ENCODE measurements at places on chromosomes 12 and 14.
A peak's percentile ranks its signal among the peaks of the same experiment; 100 is the strongest.

GRCh38 chr12:34288963-34289345 is 266.7 kb downstream of the ALG10 start:
- no peak for DNase-seq

GRCh38 chr12:132366341-132366861 is 37.0 kb upstream of the GALNT9 start:
- DNase-seq: no peak

DNA sequence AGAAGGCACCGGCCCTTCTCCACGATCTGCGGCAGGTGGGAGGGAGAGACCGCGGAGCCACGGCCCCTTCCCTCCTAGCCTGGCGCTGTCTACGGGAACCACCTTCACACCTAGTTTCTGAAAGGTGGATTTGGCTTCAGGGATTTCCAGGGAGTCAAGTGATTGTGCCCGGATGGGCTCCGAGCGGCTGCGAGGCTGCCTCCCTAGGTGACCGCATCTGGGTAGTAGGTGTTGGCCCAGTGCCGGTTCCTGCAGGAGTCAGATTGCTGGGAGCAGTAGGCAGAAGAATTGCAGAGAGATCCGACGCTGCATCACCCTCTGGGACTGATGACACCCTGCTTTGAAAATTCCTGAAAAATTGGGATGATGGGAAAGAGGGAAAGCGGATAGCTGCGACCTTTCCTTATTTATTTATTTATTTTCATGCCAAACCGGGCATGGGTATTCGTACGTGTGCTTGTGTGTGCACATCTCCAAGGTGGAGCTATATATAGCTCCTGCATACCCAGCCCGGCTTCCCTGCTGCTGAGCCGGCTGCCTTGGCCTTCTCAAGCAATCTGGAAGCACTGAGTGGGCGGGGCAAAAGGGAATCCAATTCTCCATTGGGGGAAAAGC is 1.1 kb downstream of the CNTN1 start:
- no peak for DNase-seq

GRCh38 chr12:94271351-94271750 is 123.0 kb downstream of the PLXNC1 start:
- DNase-seq: no peak

DNA sequence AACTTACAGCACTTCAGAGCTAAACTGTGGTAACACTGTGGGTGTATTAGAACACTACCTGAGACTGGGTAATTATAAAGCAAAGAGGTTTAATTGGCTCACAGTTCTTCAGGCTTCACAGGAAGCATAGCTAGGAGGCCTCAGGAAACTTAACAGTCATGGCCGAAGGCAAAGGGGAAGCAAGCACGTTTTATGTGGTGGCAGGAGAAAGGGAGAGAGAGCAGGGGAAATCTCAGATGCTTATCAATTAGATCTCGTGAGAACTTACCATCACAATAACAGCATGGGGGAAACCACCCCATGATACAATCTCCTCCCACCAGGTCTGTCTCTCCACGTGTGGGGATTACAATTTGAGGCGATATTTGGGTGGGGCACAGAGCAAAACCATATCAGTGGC is 512.6 kb downstream of the RERGL start:
- no peak for DNase-seq

DNA sequence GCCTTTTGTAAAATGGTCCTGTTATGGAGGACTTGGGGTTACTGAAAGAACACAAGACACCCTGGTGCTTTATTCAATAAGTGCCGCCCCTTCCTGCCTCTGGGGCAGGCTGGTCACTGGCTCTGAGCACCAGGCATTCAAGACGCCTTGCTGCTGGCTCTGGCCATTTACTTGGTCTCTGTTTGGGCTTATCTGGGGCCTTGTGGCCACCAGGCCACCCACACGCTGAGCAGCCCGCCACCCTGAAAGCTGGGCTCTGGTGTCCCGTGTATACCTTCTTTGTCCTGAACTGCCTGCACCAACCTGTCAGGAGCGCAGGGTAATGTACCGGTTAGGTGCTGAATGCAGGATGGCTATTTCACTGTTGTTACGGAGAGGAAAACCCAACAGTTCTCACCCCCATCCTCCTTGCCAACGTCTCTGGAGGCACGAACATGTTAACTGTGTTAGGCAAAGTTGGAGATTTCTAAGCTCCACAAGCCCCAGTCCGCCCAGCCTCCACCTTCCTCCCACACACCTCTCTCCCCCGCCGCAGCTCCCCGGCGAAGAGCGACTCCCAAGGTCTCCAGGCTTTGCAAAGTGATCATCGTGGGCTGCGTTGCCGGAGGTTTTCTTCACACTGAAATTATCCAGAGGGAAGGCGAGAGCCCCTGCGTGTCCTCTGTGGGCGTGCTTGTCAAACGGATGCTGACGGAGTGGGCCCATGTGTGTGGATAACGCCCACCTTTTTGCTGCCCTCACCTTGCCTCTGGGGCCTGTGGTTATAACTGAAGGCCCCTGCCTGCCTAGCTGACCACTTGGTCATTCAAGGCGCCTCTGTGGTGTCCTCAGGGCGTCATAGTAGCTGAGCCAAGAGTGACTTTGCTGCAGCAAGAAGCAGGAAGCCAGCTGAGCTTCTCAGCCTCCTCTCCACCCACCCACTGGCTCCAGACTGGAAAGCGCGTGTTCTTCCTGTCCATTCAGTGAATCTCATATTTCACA is 18.8 kb upstream of the BEGAIN start:
- peak; percentile 28 for DNase-seq

- DNase-seq: no peak
Observed at GRCh38 chr12:1655225-1655788, 26.3 kb downstream of the WNT5B start.

- no peak for DNase-seq
Observed at GRCh38 chr12:16560273-16560672, 45.7 kb downstream of the LMO3 start.

- DNase-seq: no peak
Observed at GRCh38 chr12:125503128-125503527, 437.9 kb downstream of the AACS start.

DNA sequence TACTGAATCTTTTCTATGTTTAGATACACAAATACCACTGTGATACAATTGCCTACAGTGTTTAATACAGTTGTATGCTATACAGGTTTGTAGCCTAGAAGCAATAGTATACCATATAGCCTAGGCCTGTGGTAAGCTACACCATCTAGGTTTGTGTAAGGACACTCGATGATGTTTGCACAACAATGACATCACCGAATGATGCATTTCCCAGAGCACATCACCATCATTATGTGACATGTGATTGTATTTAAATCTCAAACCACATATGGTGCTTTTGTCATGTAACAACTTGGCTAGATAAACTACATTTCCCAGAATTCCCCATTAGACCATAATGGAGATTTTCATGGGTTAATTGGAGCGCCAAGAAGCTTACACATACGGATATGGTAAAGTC is 128.4 kb upstream of the CPNE8 start:
- no peak for DNase-seq

- DNase-seq: no peak
Observed at GRCh38 chr14:68777644-68778043, 15.2 kb downstream of the ZFP36L1 start.

GRCh38 chr14:51019089-51019488 is 74.8 kb upstream of the PYGL start:
- no peak for DNase-seq

- no peak for DNase-seq
Observed at GRCh38 chr12:97877404-97877803, 414.8 kb downstream of the RMST start.

DNA sequence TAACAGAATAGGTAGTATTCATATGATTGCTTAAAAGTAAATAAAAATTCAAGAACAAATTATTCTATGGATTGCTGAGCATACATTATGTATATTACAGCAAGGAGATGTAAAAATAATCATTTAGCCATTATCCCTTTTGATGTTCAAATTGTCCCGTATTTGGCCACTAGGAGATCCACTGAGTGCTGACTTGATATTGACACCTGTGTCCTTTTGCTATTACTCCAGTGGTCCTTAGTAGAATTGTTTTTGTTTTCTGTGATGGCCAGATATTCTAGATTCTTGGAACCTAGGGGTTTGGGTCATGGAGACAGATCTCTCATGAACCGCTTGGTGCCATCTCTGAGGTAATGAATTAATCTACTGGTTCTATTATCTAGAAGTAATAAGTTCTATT is 16.8 kb downstream of the ERO1A start:
- DNase-seq: peak; percentile 11

GRCh38 chr12:52195065-52195730 is 3.4 kb upstream of the KRT80 start:
- peak; percentile 27 for DNase-seq

DNA sequence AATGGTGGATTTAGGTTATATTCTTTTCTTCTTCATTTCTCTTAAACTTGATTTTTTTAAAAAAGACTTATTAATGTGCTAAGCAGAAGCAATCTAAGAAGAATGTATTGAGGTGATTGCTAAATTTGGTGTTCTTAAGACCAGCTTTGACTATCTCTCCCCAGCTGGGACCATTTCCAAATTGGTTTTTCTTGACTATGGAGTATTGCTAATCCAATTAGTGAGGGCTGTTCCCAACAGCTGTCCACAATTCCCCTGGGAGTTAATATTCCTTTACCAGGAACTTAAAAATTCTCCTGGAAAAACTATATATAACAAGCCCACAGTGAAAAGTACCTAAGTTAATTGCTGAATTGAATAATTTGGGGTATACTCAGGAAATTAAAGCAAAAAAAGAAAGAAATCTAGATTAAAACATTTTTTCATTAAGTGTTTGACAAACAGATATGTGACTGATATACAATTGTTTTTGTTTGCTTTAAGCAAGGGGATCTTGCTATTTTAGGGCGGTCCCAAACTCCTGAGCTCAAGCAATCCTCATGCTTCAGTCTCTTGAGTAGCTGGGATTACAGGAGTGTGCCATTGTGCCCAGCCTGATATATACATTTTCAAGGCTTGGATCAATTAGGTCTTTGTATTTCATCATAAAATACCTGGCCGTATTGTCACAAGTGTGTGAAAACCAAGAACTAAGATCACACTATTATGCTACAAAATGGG is 105.0 kb downstream of the FAR2 start:
- DNase-seq: no peak

DNA sequence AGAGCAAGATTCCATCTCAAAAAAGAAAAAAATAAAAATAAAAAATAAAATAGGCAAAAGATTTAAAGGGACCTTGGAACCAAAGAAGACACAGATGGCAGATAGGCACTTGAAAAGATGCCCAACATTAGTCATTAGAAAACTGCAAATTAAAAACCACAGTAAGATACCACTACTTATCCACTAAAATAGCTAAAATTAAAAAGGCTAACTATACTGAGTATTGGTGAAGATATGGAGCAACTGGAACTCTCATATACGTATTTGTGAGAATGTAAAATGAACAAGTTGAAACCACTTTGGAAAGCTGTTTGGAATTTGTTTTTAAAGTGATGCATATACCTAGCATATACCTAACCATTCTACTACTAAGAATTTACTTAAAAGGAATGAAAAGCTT is 22.3 kb downstream of the BLTP3B start:
- DNase-seq: no peak

- no peak for DNase-seq
Observed at GRCh38 chr14:96584907-96585671, 82.9 kb downstream of the PAPOLA start.

DNA sequence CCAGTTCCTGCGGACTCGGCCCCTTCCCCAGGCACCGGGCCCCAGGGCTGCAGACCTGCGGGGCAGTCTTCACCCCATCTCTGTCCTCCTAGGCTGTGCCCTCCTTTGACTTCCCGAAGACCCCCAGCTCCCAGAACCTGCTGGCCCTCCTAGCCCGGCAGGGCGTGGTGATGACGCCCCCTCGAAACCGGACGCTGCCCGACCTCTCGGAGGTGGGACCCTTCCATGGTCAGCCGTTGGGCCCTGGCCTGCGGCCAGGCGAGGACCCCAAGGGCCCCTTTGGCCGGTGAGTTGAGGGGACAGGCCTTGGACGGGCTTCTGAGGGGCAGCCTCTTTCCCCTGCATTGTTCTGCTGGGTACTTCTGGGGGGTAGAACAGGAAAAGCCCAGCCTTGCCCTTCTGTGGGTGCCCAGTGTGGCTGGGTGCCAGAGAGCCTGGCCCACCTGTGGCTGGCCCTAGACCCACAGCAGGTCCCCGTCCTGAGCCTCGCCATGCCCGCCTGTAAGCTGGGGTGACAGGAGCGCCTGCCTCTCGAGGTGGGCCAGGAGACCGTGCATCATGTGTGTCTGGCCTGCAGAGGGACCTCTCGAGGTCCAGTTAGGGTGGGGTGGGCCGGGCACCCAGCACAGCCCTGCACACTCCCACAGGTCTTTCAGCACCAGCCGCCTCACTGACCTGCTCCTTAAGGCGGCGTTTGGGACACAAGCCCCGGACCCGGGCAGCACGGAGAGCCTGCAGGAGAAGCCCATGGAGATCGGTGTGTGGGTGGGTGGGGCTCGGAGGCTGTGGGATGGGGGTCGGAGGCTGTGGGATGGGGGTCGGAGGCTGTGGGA is 12.6 kb upstream of the PUS1 start:
- no peak for DNase-seq

DNA sequence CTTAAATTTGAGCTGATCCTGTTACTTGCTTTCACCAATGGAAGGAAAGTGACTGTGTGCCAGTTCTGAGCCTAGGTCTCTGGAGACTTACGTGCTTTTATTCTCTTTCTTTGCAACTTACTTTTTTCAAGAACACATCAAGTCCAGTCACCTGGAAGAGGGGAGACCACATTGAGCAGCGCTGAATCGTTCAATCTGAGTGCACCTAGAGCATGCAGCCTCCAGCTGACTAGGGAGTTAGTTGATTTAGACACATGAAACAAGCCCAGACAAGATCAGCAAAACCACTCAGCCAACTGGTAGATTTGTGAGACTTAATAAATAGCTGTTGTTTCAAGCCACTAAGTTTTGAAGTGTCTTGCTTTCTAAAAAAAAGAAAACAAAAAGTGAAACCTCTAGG is 1014.8 kb upstream of the FBXO33 start:
- no peak for DNase-seq

GRCh38 chr12:89890161-89890560 is 181.5 kb upstream of the ATP2B1 start:
- no peak for DNase-seq

GRCh38 chr12:21773263-21773741 is 1.2 kb downstream of the KCNJ8 start:
- DNase-seq: peak; percentile 18

DNA sequence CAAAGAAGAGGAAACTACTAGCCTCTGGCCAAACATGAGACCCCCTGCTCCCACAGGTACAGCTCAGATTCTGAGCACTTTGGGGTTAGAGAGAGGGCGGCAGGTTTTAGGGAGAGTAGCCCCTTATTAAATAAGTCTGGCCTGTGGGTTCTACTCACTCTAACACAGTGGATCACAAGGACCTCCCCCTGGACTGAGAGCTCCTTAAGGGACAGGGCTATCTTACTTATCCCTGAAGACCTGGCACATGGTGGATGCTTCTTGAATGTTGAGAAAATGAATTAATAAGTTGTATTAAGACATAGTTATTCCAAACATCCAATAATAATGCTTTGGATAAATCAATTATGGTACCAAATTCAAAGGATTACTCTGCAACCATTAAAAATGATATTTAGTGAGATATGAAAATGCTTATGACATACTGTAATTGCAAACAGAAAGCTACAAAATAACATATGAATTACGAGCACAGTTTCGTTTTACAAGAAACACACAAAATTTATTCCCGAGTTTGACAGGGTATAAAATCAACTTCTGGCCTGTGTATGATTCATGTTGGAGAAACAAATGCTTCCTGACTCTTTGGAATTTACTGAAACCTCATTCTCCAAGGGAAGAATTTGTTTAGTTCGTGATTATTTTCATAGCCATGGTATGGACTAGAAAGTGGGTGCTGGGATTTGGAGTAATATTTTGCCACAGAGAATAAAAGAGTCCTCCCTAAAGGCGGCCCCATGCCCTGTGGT is 59.3 kb upstream of the BDKRB2 start:
- DNase-seq: no peak

- DNase-seq: no peak
Observed at GRCh38 chr12:76028571-76029277, 2.9 kb downstream of the PHLDA1 start.
